ENCODE measurements at places on chromosomes 16 and 17. TPM values are rescaled to one million over a fixed set of nuclear protein-coding genes. Genes with fewer than 3 reads are reported as not detected.

GRCh38 chr16:71626018-71626857 lies at the start of gene MARVELD3:
MARVELD3 (plus strand) TSS chr16:71626184; CDS start chr16:71626230, 46 bp downstream.
- H3K27ac ChIP-seq = no peak within 1 kb of the TSS
- peak within 1 kb of the TSS; percentile 23 for H3K4me3 ChIP-seq
- no peaks in the 10 kb centered on the region for H3K36me3 ChIP-seq
- peaks cover 8% of the 10 kb centered on the region for H3K4me1 ChIP-seq
- DNase-seq = no peak
- peaks cover 12% of the 10 kb centered on the region for H3K27me3 ChIP-seq

METTL16 gene
- total RNA-seq = 53.8 TPM

NPTX1 gene
- 0.92 TPM for total RNA-seq

FOXN1 gene
- total RNA-seq = not detected

TMEM238L gene
- not detected for total RNA-seq
